Fibroblast of villous mesenchyme (primary cell): ENCODE measurements at places on chromosomes 1 and 21. TPM values are rescaled to one million over a fixed set of nuclear protein-coding genes. Genes with fewer than 3 reads are reported as not detected.

GRCh38 chr21:33444499-33444898 is 35.3 kb downstream of the TMEM50B start:
- DNase-seq, result no peak

DNA sequence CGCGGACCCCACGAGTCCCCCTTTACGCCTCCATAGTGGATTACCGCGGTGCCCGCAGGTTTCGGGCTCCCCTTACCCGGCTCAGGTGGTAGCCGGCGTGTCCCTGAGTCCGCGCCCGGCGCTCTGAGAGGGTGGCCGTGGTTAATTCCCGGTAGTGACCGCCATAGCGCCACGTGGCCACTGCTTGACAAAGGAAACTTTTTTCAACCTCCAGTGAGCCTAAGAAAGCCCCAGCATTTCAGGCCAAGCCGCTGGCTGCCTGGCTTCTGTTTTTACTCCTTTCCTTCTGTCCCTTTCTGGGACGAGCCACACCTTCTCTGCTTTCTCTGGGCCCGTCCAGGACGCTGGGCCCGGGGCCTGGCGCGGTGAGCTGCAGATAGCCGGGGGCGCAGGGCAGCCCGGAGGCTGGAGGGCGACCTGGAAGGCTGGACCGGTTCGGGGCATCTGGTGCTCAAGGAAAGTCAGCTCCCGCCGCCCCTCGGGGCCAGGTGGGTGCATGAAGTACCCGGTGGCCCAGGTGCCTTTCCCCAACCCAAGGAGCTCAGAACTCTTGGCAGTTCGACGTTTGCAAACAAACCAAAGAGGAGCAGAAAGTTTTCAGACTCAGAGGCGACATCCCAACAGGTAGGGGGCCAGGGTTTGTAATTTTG is 540 bp upstream of the C1orf198 start:
- no peak for DNase-seq

- DNase-seq, result peak; percentile 54
Measured at GRCh38 chr1:214422137-214422671, 129.2 kb downstream of the PTPN14 start.

Gene SLC1A7
- under 0.01 TPM in 2 replicates for total RNA-seq

Gene VANGL2
- not detected in 2 replicates for total RNA-seq

Gene GNG4
- 5.2 and 7.3 TPM in 2 replicates for total RNA-seq
